IMR-90 (cell line): ENCODE measurements at places on chromosomes 13 and 19. TPM values are rescaled to one million over a fixed set of nuclear protein-coding genes. Genes with fewer than 3 reads are reported as not detected.

DNA sequence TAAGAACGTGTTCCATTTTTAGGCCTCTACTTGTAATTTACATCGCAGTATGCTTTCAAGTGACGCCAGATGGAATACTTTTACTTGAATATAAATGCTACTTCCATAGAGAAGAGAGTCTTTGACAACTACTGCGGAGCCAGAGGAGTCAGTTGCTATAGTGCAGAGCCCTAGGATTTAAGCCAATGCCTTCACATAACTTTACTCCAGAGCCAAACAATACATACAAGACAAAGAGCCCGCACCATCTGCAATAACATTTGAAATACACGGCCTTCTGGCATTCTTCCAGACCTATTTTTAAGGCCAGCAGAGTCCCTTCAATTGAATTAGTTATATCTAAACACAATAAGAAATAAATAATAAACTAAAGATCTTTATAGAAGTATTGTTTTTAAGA is 59.4 kb downstream of the XPO4 start:
- peak; percentile 18 for DNase-seq

- no peak for DNase-seq
Measured at GRCh38 chr13:85197431-85197830, 601.8 kb downstream of the SLITRK6 start.

KLK12 gene
- total RNA-seq: not detected in 2 replicates

GRCh38 chr13:35888981-35889380 is 242.2 kb downstream of the DCLK1 start:
- no peak for DNase-seq

GRCh38 chr19:1465191-1466016 is 13.6 kb downstream of the C19orf25 start:
- DNase-seq: peak; percentile 36

SLC10A2 gene
- total RNA-seq: not detected in 2 replicates

MYO16 gene
- total RNA-seq: under 0.01 TPM in 2 replicates

- DNase-seq: no peak
Measured at GRCh38 chr13:112908342-112908741, 60.7 kb upstream of the MCF2L start.

- no peak for DNase-seq
Measured at GRCh38 chr19:45763691-45764294, 5.3 kb downstream of the SIX5 start.

DNA sequence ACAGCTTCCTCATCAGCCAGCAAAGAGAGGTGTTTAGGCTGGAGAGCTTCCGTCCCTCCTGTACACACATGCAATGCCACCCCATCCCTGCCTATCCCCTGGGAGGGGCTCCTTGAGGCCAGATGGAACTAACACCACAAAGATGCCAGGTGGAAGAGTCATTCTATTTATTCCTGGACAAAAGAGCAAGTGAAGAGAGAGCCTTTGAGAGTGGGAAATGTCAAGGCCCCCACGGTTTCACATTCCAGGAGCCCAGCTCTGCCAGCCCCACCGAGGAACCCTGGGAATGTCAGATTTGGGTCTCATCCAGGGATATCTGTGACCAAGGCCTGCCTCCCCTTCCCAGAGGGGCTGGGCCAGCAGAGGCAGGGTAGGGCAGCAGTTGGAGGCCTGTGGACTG is 30.8 kb upstream of the IGFL1 start:
- no peak for DNase-seq

LMTK3 gene
- total RNA-seq: 0.18 TPM in 1 of 2 replicates, not detected in the other

DNA sequence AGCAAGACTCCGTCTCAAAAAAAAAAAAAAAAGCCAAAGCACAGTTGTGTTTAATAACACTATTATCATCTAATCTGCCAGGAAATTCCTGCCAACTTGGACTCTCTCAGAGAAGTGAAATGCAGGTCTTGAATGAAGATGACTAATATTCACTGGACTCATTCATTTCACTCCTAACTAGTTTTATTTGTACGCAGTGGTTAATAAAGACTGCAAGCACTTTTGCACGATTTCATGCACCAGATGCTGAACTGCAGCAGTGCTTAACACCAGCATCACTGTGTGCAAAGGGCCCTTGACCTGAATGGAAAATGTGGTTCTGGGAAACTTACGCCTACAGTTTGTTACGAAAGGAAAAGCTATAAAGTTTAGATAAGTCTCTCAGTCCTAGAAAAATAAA is 63.3 kb downstream of the DHRS12 start:
- peak; percentile 17 for DNase-seq

IGFL3 gene
- not detected in 2 replicates for total RNA-seq

SHISA2 gene
- under 0.01 TPM in 1 of 2 replicates, not detected in the other for total RNA-seq
